ENCODE measurements at places on chromosomes 12 and 14.

DNA sequence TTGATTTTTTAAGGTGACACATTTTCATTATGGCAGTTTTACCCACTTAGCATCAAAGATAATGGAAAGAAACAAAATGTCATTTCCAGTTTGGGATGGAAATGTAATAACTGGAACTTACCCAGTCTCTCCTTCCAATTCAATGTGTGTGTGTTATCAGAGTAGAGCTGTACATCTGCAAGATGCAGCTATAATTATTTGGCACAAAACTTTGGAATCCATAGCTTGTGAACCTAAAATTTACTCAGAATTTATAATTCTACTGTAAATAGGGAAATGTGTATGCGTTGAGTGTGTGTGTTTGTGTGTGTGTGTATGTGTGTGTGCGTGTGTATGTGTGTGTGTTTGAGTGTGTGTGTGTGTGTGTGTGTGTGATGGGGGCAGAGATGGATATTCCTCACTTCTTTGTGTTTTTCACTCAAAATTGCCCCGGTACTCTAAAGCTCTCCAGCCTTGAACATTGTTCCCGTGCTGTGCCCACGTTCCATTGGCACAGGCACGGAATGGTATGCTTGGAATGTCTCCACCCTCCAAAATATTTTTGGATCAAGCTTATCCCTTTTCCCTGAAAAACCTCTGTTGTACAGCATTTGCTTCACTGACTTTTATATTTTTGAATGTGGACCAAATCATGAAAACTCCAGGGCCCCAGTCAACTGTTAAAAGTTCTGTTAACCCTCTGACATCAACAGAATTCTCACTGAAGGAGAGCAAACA, 150.2 kb upstream of the BMP4 start:
- no peak for DNase-seq

DNA sequence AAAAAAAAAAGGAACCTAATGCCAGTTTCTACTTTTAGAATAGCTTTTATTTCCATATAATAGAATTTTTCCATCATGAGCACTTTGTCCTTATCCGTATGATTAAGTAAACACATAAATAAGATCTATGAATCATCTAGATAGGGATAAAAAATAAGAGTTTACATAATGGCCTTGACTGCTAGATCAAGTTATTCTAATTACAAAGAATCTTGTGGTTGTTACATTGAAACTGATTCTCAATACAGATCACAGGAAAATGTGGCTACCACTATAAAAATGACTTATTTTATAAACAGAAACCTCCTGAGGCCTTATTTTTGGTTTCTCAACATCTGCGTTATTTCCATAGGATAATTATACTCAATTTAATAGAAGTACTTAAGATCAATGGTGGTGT, 34.4 kb upstream of the NDUFA12 start:
- DNase-seq, result no peak

DNA sequence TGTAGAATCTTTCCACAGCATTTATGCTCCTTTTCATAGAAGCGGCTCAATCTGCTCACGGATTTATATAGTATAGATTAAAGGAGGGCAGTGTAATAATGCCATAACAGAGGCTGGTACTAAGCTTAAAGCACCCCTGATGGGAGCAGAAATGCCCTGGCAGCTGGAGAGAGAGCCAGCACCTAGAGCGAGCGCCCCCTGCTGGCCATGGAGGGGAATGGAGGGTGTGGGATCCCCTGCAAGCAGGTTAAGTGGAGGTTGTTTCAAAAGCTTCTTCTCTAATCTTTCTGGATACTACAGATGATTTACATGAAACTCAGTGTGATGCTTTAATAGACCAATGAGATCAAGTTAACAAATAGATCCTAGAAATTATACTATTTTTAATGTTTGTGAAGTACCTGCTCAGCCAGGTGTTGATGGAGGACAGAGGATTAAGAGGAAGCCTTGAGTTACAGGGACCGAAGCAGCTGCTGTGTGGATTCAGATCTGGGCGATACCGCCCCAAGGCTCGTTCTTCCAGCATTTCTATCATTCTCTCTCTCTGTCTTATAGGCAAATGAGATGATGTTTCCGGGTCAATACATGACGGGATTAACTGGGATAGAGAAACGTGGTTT, 1519.3 kb upstream of the TMEM132C start:
- peak; percentile 26 for DNase-seq

GRCh38 chr12:100984796-100985195, 190.2 kb downstream of the ANO4 start:
- DNase-seq, result no peak

DNA sequence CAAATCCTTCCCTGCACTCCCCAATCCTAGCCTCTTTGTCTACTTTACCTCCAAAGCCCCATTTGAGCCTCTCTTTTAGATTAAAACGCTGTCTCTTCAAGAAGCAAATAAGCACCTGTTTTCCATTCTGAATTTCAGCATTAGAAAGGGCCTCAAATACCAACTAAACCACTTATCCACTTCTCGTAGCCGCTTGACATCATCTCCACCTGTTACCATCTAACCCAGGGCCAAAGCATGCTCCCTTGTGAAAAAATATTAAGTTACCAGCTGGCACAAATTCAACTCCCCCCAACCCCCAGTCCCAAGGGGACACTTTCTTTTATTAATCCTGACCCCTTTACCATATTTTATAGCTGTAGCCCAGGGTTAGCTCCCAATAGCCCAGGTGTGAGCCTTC, 43.1 kb downstream of the GPHB5 start:
- no peak for DNase-seq

GRCh38 chr14:58280954-58281787, 17.2 kb upstream of the ARID4A start:
- no peak for DNase-seq

GRCh38 chr12:25755136-25755970, 202.3 kb upstream of the LMNTD1 start:
- DNase-seq, result no peak

- no peak for DNase-seq
Observed at GRCh38 chr14:58718226-58719205, 80.8 kb downstream of the DACT1 start.

GRCh38 chr12:31353750-31354708, 28.1 kb upstream of the SINHCAF start:
- no peak for DNase-seq

DNA sequence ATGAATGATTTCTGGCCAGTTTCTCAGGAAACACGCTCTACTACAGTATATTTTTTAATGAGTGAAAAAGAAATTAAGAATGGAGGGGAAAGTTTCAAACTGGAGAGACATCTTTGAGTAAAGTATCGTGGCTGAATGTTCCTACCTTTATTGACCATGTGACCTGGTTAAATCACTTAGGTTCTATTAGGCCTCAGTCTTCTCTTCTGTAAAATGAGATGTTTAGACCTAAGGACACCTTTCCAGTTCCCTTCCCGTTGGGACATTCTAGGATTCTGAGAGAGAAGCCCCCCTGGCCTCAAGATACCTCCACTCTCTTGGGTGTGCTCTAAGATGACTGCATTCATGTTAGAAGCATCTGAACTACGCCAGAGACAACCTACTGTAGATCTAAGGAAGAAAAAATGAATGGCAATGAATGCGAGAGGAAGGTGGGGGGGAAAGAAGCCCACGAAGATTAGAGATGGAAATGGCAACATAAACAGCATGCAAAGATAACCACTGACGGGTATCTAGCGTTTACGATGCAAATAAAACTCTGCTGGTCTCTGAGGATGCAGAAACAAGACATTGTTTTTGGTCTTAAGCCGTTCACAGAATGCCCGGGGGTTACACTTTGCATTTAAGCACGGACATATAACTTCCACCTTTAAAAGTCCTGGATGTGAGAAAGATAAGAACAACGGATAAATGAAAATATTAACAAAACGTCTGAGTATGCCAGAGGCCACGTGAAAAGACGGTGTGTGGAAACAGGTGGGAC, 599 bp upstream of the CPSF6 start:
- no peak for DNase-seq

DNA sequence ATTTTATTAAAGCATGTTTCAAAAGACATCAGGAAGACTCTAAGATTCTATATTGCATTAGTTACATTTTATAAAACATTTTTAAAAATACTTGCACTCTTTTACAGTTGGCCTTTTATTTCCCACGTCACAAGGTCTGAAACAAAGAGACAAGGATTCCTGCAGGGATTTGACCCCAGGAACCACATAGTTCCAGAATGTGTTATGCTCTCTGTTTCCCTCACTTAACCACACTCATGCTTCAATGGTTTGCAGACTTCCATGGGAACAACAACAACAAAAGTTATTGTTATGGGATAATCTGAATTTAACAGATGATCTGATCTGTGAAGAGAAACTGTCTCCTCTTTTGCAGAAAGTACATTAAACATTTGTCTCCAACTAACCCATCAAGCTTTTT, 104.3 kb upstream of the PPFIA2 start:
- DNase-seq, result no peak

- no peak for DNase-seq
Observed at GRCh38 chr12:121253638-121254335, 42.7 kb downstream of the CAMKK2 start.

- DNase-seq, result no peak
Observed at GRCh38 chr14:56289155-56289554, 170.9 kb downstream of the PELI2 start.

DNA sequence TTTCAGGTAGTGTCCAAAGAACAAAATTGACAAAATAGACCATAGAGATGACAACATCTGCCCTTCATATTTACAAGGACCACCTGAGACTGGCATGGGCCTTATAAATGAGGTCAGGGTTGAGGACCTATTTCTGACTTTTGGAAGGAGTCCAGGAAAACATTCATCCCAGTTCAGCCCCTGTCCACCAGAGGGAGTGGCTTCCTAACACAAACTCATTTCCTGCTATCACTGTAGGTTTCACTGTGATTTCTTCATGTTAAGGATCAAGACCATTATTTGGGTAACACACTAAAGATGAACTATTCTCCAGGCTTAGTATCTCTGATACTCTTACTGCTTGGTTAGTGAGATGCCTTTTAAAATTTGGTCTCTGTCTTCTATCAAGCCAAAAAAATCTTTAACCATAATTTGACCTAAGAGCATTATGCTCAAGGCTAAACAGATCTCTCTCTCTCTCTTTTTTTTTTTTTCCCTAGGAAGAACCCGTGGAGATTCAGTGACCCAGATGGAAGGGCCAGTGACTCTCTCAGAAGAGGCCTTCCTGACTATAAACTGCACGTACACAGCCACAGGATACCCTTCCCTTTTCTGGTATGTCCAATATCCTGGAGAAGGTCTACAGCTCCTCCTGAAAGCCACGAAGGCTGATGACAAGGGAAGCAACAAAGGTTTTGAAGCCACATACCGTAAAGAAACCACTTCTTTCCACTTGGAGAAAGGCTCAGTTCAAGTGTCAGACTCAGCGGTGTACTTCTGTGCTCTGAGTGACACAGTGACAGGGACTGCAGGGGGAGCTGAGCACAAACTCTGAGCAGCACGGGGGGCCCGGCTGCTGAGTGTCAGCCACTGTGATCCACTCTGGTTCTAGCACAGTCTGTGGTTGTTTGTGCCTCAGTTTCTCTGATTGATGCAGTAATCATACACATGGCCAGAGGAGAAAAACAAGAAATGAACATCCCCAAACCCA, 267.6 kb upstream of the OR4E1 start:
- no peak for DNase-seq

- no peak for DNase-seq
Observed at GRCh38 chr12:6315704-6316597, 5.5 kb downstream of the PLEKHG6 start.

- no peak for DNase-seq
Observed at GRCh38 chr12:92297932-92298696, 152.5 kb upstream of the BTG1 start.

GRCh38 chr12:31297572-31298514, 28.1 kb downstream of the SINHCAF start:
- DNase-seq, result no peak

DNA sequence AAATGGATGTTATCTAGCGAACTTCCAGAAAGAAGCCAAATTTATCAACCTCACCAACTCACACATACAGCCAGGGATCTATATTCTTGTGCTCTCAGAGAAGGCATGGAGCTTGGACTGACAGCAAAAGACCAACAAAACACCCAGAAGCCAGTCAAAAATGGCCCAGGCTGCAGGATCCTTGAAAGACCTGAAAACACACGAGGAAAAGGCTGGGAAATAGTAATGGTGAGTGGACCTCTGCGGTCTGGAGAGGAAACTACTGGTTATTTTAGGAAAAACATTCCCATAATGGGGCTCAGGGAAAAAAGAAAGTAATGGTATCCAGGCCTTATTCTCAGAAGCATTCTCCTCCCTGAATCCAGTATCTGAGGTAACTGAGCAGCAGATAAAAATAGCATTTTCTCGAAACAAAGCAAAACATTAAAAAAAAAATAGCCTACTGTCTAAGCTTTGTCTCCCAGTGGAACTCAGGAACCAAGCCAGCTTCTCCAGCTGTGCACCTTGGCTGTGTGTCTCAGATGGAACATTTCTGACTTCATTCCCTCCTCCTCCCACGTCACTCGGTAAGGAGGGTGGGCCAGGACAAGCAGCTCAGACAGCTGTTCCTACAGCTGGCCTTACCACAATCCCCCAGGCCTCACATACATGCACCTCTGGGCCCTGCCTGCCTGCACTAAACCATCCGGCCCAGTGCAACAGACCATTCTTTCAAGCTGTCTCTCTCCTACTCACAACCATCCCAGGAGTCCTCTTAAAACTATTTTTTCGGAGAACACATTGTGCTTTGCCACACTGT, 249.9 kb downstream of the DAD1 start:
- DNase-seq, result no peak

GRCh38 chr12:68591734-68592418, 18.8 kb upstream of the RAP1B start:
- no peak for DNase-seq

DNA sequence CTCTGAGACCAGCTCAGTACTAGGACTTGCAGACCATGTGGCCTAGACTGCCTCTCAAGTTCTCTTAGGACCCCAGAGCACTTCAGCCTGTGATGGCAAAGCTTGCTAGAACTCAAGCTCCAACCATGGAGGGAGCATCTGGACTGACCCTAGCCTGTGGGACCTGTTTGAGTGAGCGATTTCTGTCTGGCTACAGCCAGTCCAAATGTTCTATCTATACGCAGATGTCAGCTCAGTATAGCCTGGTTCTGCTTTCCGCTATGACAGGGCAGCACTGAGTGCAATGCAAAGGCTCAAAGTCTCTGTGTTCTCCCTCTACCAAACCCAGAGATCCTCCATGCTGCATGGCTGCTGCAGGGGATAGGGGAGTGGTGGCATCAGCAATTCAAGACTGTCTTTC, 20.7 kb upstream of the PPM1H start:
- DNase-seq, result no peak

DNA sequence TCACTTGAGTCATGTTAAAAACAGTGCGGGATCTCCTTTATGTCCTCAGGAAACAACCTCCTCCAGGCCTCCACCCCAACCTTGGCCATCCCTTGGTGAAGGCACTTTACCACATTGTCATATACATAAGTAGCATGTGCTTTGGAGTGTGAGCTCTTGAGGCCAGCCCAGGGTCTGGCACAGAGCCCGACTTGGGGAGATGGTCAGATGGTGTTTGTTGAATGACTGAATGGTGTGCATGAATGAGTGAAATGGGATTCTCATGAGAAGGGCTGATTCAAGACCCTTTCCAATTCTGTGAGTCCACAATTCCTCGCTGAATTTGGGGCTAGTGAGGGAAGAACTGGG, 52.9 kb upstream of the DLK1 start:
- DNase-seq, result no peak

All from activated T-helper 1 cell treated with Interleukin-2 at 50 U/mL for 16 hours (primary cell).